ENCODE measurements at places on chromosomes 16 and 17.

- DNase-seq: no peak
Measured at GRCh38 chr17:67503184-67503583, 126.1 kb downstream of the PITPNC1 start.

GRCh38 chr16:73142053-73142854 is 94.3 kb upstream of the ZFHX3 start:
- DNase-seq: no peak

GRCh38 chr16:48347980-48348379 is 37.2 kb downstream of the SIAH1 start:
- DNase-seq: no peak

DNA sequence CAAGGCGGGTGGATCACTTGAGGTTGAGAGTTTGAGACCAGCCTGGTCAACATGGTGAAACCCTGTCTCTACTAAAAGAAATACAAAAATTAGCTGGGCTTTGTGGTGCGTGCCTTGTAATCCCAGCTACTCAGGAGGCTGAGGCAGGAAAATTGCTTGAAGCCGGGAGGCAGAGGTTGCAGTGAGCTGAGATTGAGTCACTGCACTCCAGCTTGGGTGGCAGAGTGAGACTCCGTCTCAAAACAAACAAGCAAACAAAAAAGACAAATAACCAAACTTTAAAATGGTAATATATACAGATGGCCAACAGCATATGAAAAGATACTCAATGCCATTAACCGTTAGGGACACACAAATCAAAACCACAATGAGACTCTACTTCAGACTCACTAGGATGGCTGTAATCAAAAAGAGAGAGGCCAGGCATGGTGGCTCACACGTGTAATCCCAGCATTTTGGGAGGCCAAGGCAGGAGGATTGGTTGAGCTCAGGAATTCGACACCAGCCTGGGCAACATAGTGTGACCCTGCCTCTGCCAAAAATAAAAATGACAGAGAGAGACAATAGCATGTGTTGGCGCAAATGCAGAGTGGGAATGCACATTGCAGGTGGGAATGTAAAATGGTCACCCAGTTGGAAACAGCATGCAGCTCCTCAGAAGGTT is 21.3 kb downstream of the SULT1A2 start:
- DNase-seq: no peak

DNA sequence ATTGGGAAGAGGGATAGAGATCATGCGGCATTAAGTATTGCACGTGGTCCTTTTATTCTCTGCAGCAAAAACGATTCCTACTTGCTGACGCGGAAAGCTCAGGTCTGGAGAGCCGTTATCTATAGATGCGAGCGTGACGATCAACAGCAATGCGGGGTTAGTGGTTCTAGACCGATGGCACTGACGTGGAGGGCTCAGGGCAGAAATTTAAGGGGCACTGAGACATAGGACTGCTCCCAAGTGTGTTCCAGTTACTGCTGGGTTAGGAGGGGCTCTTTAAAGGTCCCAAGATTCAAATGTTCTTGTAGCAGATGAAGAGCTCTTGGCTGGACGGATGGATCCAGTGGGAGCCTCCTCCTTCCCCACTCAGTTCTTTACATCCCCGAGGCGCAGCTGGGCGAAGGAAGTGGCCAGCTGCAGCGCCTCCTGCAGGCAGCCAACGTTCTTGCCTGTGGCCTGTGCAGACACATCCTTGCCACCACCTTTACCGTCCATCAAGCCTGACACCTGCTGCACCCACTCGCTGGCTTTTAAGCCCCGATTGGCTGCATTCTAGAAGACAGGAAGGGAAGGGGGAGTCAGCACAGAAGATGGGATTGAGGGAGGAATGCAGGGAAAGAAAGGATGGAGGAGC is 732 bp upstream of the EXOSC6 start:
- no peak for DNase-seq

GRCh38 chr17:77957235-77957856 is 1.2 kb upstream of the TNRC6C start:
- no peak for DNase-seq

DNA sequence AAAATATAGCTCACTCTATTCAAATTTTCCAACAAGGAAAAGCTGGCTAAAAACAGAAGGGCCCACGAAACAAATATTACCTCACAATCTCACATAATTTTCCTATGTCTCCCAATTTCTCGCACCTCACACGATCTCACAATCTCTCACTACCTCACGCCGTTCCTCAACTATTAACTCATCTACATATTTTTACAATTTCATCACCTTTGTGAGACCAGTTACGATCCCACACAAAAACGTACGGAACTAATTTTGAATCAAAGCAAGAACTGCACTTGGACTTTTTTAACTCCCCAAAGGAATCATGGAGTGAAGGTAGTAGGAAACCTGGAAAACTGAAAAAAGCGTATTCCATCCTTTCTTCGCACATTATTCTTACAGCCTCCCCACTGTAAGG is 1.1 kb downstream of the CBX1 start:
- DNase-seq: no peak

DNA sequence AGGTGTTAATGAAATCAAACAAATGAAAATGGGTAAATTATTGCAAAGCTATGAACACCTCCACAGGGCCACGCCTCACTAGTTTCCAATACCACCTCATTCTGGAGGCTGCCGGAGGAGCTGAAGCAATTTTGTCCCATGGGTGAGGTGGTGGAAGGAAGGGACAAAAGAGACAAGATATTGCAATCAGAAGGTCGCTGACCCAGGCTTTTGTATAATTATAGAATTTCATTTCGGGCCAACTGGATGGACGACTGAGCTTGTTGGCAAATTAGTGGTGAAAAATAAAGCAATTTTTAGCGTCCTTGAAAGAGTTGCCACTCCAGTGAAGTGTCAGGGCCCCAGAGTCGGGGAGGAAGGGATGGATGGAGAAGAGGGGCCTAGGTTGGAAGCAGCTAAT is 147.9 kb downstream of the CYLD start:
- no peak for DNase-seq

GRCh38 chr16:69495821-69496220 is 69.9 kb upstream of the NFAT5 start:
- no peak for DNase-seq

GRCh38 chr16:14196011-14196410 is 124.9 kb downstream of the MRTFB start:
- DNase-seq: no peak

GRCh38 chr17:2081564-2081963 is 26.7 kb downstream of the HIC1 start:
- DNase-seq: no peak

DNA sequence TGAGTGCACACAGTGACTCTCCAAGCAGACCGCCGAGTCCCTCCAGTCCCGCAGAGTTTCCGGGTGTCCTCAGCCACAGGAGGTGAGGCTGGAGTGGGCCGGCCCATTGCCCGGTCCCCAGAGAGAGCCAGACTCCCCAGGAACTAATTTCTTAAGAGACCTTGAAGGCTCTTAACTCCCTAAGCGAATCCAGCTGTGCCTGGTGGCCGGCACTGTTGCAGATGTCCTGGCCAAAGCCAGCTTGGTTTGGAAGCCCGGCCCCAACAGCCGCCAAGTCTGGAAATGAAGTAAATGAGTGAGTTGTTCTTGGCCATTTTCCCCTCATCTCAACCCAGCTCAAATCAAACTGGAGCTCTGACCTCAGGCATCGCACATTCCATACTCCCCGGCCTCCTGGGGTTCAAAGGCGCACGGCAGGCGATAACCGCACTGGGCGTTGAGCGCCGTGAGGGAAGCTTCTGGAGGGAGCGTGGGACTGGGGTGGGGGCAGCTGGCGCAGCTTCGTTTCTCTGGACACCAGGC is 42.0 kb downstream of the CMIP start:
- DNase-seq: no peak

DNA sequence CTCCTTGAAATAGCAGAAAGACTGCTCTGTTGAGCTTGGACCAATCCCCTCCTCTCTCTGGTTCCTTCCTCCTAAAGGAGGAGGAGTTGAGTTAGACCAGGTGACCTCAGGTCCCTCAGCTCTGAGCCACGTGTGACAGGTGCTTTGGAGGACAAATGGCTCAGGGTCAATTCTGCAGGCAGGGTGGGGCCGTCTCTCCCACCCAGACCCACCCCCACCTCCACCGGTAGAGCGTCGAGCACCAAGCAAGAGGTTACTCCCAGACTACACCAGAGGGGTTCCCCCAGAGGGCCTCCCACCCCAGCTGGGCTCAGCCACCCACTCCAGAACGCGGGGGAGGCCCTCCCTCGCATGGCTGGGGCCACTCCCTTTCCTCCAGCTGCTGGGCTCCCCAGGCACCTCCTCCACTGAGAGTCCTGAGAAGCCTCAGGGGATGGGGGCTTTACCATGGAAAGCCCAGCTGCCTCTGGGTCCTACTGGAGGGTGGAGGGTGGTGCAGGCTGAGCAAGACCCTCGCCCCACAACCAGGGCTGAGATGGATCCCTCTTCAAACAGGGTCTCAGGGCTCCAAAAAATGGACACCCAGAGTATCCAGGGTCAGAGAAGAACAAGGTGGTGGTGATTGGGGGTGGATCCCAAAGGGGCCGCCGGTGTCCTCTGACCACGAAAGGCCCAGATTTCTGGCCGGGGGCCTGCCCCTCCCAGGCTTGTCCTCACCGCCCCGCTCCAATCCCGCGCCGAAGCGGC is 7.6 kb downstream of the MYO1C start:
- peak; percentile 70 for DNase-seq
